ENCODE measurements at places on chromosomes 3 and 15.

DNA sequence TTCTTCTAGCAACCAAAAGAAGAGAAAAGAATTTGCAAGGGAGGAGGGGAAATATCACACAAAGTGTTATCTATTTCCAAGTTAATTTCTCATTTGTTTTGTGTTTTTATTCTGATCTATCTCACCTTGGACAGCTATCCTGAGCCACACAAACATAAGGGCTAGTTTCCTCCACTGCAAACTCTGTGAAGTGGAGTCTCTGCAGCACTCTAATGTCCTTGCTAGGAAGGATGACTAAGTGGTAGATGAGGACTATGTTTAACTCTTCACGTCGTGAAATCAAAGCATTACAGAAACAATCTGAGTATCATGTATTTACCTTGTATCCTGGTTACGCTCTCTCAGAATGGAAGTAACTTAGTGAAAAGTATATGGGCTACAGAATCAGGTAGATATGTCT is 33.9 kb upstream of the CHRM5 start:
- DNase-seq: no peak

- no peak for DNase-seq
Measured at GRCh38 chr3:55609230-55609827, 122.2 kb upstream of the WNT5A start.

DNA sequence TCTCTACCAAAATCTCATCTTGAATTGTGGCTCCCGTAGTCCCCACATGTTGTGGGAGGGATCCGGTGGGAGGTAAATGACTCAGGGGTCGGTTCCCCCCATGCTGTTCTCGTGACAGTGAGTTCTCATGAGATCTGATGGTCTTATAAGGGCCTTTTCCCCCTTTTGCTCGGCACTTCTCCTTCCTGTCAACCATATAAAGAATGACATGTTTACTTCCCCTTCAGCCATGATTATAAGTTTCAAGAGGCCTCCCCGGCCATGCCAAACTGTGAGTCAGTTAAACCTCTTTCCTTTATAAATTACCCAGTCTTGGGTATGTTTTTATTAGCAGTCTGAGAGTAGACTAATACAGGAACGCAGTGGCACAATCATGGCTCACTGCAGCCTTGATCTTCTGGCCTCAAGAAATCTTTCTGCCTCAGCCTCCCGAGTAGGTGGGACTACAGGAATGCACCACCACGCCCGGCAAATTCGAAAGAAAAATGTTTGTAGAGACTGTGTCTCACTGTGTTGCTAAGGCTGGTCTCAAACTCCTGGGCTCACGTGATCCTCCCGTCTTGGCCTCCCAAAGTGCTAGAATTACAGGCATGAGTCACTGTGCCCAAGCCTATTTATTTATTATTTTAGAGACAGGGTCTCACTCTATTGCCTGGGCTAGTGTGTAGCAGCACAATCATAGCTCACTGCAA is 101.0 kb downstream of the ATP10A start:
- DNase-seq: peak; percentile 22

GRCh38 chr3:14774431-14774830 is 44.3 kb upstream of the FGD5 start:
- peak; percentile 46 for DNase-seq

- no peak for DNase-seq
Measured at GRCh38 chr3:143206955-143207337, 87.4 kb downstream of the CHST2 start.

- no peak for DNase-seq
Measured at GRCh38 chr3:141575879-141576743, 89.3 kb downstream of the RASA2 start.

DNA sequence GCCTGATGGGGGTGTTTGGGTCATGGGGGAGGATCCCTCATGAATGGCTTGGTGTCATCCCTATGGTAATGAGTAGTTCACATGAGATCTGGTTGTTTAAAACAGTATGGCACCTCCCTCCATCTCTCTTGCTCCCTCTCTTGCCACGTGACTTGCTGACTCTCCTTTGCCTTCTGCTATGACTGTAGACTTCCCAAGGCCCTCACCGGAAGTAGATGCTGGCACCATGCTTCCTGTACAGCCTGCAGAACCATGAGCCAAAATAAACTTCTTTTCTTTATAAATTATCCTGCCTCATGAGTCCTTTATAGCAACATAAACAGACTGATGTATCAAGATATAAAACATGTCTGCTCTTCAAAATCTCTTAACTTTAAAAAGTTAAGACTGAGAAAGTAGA is 96.1 kb downstream of the TFDP2 start:
- DNase-seq: no peak

GRCh38 chr3:190371152-190371551 is 16.8 kb upstream of the CLDN16 start:
- DNase-seq: no peak

DNA sequence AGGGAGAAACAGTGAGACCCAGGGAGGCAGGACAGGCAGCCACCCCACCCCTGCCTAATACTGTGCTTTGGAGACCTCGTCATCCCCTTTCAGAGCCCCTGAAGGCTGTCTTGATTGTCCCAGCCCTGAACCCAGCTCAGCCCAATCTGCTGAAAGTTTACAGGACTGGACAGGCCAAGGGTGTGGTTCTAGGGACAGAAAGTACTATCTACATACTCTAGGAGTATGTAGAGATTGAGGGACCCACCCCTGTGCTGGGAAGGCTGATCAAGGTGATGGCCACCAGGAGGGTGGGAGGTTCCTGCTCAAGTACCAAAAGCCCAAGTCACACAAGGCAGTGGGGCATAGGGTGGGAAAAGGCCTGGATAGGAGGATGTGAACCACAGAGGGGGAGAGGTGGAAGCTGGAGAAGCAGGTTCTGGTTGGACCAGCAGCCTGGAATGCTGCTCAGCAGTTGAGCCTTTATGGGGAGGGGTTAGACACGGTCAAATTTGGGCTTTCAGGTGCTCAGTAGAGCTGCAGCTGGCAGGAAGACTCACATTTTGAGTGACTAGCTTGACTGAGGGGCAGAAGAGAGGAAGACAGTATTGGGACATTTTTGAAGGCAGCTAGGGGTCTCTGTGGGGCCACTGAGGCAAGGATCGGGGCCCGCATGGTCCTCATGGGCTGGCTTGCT is 6.7 kb downstream of the NBEAL2 start:
- DNase-seq: no peak

DNA sequence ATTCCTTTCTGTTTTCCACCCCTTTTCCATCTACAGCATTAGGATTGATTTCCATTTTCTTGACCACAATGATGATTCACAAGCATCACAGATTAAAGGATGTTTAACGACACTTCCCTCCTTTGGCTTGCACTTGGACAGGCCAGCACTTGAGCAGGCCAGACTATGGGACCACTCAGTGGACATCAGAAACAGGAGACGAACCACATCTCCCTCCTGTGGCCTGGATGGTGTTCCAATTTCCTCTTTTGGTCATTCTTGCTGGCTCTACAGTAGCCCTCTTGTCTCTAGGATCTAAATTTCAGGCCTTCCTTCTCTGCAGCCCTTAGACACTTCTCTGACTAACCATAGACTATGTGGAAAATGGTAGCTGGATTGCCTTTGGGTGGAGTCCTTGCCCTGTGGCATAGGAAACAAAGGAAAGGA is 78.8 kb upstream of the BOC start:
- no peak for DNase-seq

DNA sequence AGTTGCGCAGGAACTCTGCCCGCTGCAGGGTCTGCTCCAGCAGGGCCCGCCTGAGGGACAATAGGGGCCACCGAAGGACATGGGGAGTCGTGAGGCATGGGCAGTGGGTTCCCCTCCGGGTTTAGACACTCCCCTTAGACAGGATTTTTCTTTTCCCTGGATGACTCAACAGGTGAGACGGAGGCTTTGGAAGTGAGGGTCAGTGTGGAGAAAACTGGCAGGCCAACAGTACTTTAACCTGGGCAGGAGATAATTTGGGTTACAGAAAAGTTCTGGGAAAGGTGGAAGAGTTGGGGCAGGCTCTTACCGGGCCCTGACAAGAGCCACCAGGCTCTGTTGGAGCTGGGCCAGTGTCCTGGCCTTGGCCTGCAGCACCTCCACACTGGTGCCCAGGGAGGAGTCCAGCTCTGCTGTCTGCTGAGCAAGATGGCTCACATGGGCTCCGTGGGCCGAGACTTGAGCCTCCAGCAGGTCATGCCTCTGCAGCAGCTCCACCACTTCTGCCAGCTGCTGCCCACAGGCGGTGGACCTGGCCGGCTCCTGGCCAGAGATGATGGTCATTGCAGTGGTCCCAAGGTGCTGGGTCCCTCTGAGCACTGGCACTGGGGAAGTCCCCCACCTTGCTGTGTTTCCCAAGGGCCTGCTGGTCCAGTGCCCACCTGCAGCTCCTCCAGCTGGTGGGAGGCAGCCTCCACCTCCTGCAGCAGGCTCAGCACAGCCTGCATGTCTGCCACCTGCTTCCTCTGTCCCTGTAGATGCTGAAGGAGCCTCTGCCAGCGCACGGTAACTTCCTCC is 11.0 kb downstream of the SPTBN5 start:
- no peak for DNase-seq

All from ecto neural progenitor cell (in vitro differentiated cells).